Smooth muscle cell of the umbilical artery (primary cell): ENCODE measurements at places on chromosomes 7 and 10. TPM values are rescaled to one million over a fixed set of nuclear protein-coding genes. Genes with fewer than 3 reads are reported as not detected.

Gene STOX1
- 0.09 TPM in 1 of 2 replicates, not detected in the other for total RNA-seq

Gene HOXA9
- total RNA-seq, result 8.6 and 13.5 TPM in 2 replicates

Gene HOXA3
- 3.1 and 6.8 TPM in 2 replicates for total RNA-seq

Gene TAS2R3
- 1.2 and 2.5 TPM in 2 replicates for total RNA-seq

Gene VPS37D
- 3.0 and 5.9 TPM in 2 replicates for total RNA-seq

Gene PALD1
- 0.14 TPM in 1 of 2 replicates, not detected in the other for total RNA-seq

Gene MKX
- total RNA-seq, result 0.23 and 2.7 TPM in 2 replicates

Gene EPDR1
- 21.7 and 32.8 TPM in 2 replicates for total RNA-seq

Gene SPACDR
- 0.30 and 1.5 TPM in 2 replicates for total RNA-seq

Gene COMTD1
- total RNA-seq, result 1.5 and 2.7 TPM in 2 replicates

Gene CFAP46
- total RNA-seq, result 1.2 and 2.2 TPM in 2 replicates

Gene PPP1R3C
- total RNA-seq, result 84.9 and 362 TPM in 2 replicates

Gene ANKRD61
- 0.23 TPM in 1 of 2 replicates, not detected in the other for total RNA-seq
